Esophagus squamous epithelium (tissue), 5 donors: ENCODE measurements at places on chromosomes 11 and 22.

DNA sequence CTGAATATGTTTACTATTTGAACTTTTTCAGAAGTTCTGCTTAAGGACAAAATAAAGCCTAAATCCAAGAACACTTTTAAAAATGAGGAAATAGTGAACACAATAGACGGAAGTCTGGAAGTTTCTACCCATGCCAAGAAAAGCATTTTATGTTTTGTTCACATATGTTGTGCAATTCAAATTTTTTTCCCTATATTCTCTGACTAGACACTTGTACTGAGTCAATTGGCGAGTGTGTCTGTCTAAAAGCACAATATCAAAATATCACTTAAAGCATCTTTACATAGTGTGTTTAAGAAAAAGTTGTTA, 29.2 kb downstream of the INCENP start:
- no peak for DNase-seq

- no peak for DNase-seq
Observed at GRCh38 chr11:17840101-17840548, 105.5 kb downstream of the KCNC1 start.

- DNase-seq = no peak
Observed at GRCh38 chr22:22784249-22785039, 103.2 kb upstream of the IGLL5 start.

DNA sequence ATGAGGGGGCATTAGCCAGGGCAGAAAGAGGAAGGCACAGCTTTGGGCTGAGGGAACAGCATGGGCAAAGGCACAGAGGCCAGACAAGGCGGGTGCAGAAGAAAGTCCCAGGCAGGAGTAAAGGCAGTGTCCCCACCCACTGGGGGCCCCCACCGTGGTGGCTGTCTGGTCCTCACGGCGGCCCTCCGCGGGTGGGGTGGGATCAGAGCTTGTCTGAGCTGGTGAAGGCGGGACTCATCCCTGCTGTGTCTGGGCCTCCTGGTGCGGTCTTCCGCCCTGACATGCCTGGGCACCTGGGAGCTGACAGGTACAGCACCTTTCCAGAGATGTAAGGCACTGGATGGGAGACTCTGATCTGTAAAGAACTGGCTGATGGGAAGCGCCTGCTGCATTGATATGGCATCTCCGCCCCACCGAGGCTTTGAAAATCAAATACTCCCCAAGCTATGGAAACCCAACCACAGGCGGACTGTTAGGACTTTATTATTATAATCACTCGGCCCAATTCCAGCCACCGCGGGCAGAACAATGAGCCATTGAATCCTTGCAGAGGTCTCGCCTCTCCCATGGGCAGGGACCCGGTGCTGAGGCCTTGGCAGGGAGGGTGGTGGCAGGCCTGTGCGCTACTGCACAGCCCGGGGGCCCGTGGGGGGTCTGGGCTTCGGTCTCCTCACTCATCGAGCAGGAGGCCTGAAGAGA, 14.2 kb upstream of the GNB1L start:
- DNase-seq = no peak

DNA sequence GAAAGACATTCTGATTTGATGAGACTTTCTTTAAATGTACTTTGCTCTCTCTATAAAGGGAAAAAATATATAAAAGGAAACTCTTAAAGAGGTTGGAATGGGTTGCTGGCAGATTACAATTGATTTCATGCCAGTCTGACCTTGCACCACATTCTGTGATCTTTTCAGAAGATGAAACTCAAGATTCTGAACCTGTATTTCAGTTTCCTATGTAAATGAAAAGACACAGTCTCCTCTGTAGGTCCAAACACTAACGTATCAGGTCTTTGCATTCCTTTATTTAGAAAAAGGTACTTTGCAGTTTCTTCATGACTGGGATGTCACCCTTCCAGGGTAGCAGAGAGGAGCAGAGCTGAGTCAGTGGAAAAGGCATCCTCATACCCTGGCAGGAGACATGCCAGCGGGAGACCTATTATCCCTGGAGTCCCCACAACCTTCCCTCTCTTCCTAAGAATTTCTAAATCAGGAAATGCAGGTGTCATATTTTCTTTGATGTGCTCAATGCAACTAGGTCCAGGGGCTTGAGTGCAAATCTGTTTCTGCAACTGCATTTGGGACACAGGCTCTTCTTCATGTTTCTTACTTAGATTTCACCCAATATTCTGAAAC, 282.6 kb downstream of the CADM1 start:
- no peak for DNase-seq

- DNase-seq = no peak
Observed at GRCh38 chr11:36405585-36406367, 104.3 kb downstream of the TRAF6 start.

- DNase-seq = no peak
Observed at GRCh38 chr11:74951226-74951625, 2.2 kb downstream of the SPCS2 start.

- no peak for DNase-seq
Observed at GRCh38 chr11:77379253-77379652, 77.8 kb upstream of the GDPD4 start.

DNA sequence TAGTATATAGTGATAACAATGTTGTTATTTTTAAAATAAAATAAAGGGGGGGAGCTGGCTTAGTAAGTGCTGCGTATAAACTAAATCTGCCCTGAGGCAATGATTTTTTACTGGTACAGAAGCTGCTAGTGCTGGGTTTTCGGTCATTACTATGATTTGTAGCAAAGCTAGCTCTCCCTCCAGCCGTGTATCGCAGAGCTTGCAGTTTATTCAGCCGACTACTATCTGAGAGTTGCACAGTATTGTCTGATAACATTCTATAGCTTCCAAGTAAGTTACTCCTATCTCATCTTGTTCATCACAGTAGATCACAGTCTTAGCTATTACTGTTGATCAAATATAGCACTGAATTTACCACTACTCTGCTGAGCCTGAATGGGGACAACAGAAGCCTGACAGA, 805.5 kb upstream of the ARHGAP42 start:
- no peak for DNase-seq

DNA sequence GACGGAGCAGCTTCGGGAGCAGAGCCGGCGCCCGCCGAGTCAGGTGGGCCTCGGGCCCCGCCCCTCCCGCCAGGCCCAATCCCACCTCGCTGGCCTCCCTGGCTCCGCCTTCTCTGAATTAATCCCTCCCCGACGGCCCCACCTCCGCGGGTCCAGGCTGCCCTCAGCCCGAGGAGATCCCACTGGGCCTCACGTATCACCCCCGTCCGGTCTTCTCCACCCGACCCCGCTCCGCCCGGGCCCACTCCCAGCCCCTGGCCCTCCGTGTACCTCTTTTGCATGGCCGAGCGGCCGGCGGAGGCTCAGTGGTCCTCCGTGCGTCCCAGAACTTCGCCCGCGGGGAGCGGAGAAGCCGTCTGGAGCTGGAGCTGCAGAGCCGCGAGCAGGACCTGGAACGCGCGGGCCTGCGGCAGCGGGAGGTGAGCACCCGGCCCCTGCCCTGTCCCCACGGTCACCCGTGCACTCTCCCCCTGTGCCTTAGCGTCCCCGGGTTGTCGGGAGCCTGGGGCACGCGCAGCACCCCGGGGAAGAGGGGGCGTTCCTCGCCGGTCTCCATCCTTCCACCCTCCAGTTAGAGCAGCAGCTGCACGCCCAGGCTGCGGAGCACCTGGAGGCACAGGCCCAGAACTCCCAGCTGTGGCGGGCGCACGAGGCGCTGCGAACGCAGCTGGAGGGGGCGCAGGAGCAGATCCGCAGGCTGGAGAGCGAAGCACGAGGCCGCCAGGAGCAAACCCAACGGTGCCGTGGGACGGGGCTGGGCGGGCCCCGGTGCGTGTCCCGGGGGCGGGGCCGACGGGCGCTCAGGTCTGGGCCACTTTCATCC, 2.2 kb upstream of the CD151 start:
- no peak for DNase-seq

DNA sequence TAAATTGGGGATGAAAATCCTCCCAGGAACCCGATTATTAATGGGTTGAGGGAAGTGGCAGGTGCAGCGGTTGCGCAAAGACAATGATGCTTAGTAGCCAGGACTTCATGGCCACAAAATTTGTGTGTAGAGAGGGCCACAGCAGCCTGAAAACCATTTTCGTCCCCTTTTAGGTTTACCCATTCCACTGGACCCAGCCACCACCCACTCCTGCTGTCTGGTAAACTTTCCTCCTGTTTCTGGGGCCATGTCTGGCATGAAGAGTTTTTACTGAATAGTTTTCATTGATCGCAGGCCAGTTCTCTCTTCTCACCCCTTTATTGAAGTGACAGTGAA, 69.5 kb upstream of the SYT13 start:
- no peak for DNase-seq

DNA sequence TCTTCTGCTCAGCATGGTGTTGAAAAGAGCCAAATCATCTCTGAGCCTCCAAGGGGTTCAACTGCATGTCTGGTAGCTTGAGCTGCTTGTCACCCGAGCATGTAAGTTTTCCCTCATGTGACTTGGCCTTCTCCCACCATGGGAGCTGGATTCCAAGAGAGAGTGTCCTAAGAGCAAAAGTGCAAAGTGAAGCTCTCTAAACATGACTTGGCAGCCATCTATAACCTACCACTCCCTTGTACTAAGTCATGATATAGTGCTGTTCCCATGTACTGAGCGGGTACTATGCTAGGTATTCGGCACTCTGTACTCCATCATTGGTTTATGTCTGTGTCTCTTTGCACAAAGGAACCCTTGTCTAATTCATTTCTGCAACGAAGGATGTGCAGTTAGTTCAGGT, 19.1 kb downstream of the SEZ6L start:
- no peak for DNase-seq

- DNase-seq = no peak
Observed at GRCh38 chr11:128784059-128784804, 82.9 kb downstream of the KCNJ1 start.

DNA sequence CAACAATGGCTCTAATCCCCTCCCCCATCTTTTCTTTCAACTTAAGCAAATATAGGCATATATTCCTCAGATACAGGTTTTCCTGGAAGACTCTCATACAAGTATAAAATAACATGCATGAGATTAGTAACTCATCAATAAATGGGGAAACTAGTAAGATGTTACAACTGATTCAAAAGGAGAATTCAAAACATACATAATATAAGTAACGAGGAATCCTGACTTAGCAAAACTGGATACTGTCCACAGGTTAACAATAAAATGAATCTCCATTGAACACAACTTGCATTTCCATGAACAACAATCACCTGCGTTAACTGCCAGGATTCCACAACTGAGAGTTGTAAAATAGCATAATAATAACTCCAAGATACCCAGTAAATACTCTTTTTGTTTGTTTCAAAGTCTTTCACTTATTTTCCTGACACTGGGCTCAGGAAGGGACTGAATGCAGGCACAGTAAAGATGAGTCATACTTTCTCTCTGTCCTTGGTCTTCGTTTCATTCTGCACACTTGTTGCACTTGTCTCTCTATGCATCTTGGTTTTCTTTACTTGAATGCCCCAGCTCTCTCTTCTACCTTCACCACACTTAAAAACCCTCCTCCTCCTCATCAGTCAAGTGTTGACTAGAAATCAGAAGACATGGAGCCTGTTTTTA, 8.1 kb downstream of the APIP start:
- DNase-seq = no peak

DNA sequence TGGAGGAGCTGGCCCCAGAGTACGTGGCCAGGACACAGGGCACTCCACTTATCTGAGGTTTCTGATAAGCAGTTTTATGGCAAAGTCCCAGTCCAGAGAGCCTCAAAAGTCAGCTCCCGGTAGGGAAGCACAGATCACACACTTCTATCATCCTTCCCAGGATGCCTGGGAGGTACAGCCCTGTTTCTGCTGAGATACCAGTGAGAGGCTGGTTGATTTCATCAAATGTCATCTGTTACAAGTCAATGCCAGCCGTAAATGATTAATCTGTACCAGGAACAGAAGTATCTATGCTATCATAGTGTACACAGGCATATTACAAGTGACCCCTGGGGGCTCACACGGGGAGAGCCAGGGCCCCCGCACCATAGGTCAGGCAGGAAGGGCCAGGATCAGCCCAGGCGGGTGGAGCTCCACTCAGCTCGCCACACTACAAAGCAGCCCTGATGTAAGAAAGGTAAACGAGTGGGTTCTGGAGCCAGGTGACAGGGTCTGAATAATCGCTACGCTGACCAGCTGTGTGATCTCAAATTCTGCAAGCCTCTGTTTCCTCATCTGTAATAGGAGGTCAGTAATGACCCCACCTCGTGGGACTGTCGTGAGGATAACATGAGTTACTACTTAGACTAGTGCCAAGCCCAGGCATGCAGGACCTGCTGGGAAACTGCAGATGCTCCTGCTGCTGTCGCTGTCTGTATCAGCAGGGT, 17.6 kb downstream of the PLA2G6 start:
- no peak for DNase-seq

DNA sequence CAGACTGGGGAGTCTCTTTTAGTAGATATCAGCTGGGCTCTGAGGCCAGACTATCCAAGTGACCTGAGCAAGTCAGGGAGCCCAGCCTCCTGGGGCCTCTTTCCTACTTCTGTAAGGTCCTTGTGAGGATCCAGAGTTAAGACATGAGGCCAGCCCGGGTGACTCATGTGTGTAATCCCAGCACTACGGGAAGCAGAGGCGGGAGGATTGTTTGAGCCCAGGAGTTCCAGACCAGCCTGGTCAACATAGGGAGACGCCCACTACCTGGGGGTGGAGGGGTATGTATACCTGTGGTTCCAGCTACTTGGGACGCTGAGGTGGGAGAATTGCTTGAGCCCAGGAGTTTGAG, 36.9 kb upstream of the POLA2 start:
- no peak for DNase-seq

DNA sequence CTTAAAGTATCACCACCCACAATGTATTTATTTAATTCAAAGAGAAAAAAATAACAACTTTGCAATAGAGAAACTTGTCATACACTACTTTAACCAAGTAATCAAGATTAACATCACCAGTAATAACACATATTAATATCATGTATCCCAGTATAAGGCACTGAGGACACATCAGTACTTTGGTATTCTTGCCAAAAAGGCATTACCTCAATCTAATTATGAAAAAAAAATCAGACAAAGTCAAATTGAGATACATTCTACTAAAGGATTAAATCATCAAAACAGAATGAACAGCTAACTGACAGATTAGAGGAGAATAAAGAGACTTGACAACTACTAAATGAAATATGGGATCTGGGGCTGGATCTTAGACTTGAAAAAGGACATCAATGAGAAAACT, 35.8 kb upstream of the SLC17A6 start:
- DNase-seq = no peak

GRCh38 chr11:111598559-111598958, 3.7 kb upstream of the SIK2 start:
- no peak for DNase-seq

GRCh38 chr11:112564228-112564955, 303.7 kb upstream of the PLET1 start:
- no peak for DNase-seq
